CD4-positive, alpha-beta T cell treated with Interleukin-4 for 4 hours (primary cell): ENCODE measurements at places on chromosomes 6 and 20.
A peak's percentile ranks its signal among the peaks of the same experiment; 100 is the strongest.

- peak; percentile 97 for DNase-seq
Observed at GRCh38 chr6:158868890-158869825, 50.0 kb upstream of the EZR start.

- peak; percentile 95 for DNase-seq
Observed at GRCh38 chr6:43369174-43370002, at the start of gene ZNF318. Gene ZNF318, minus strand, starts transcription at chr6:43369647. Its CDS starts 282 bp downstream, at chr6:43369365.

- DNase-seq, result no peak
Observed at GRCh38 chr20:10527781-10528180, 92.7 kb downstream of the SLX4IP start.

GRCh38 chr6:53282741-53283140, 66.0 kb downstream of the ELOVL5 start:
- DNase-seq, result no peak

GRCh38 chr6:128275681-128276080, 244.7 kb downstream of the PTPRK start:
- DNase-seq, result no peak

GRCh38 chr20:1330075-1330830, 1.3 kb upstream of the SDCBP2 start:
- peak; percentile 28 for DNase-seq

GRCh38 chr6:99912657-99913056, 81.4 kb downstream of the MCHR2 start:
- no peak for DNase-seq

GRCh38 chr6:159422041-159422984, 253.1 kb downstream of the FNDC1 start:
- DNase-seq, result no peak

DNA sequence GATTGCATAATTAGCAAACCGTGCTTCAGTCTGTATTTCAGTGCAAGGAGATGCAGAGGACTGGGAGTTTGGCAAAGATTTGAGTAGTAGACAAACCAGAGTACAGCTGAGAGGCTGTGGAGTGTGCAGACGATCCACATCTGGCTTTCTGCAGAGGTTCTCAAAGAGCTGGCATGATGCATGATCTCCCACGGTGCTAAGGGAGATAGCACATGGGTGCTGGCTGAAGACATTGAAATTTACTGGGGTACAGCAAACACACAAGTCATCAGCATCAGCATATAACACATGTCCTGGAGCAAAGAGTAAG, 79.0 kb upstream of the FAM184A start:
- no peak for DNase-seq

- no peak for DNase-seq
Observed at GRCh38 chr20:31908016-31908415, 37.6 kb downstream of the TTLL9 start.

GRCh38 chr20:48684501-48685041, 143.2 kb downstream of the PREX1 start:
- DNase-seq, result no peak

DNA sequence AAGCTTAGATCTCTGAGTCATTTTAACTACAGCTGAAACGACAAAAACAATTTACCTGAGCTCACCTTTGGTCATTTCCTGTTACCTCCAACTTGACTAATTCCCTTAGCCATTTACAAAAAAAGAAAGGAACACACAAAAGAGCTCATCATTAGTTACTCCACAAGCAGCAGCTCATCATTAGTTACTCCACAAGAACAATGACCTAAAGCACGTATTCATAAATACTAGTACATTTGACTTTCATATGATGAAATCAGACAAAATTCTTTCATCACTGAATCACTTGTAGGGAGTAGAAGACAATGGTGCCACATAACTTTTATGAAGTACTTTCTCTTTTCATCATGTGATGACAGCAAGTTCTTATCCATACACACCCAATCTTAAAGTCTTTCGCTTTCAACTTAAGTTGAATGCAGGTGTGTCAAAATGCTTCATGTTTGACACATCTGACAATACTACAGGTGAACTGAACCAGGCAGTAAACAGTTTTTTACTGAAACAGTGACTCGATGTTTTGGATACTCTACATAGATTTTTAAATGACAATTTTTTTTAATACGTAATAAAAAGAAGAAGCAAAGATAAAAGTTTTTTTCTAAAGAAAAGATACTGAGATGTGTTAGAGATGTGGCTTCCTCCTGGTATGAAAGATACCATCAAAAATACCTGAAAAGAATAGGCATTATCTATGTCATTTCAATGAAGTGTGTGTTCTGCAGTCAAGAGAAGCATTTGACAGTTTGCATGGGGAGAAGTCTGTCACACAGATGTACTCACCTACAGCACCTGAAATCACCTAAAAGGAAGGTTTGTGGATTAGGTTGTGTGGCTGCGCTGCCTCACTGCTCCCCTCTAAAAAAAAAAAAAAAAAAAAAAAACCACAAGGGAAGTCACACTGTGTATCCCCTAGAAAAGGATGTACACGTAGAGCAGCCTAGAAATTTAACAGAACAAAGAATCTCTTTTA, 109.1 kb downstream of the PRDM1 start:
- peak; percentile 70 for DNase-seq

- DNase-seq, result no peak
Observed at GRCh38 chr20:59820204-59821041, 113.0 kb downstream of the SYCP2 start.

DNA sequence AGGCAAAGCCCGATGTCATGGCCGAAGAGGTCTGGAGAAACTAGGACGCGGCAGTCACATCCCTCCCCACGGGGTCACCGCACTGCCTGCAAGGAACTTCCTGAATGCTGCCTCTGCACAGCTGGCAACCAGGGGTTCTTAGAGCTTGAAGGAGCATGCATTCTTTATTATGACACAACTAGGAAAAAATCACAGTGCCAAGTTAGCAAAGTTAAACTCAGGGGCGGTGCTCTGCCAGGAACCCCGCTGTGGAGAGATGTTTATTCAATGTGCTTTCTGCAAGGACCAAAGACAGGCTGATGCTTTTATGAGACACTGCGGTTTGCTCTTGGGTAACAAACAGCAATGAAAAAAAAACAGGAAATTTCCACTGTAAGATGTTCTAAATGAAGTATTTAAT, 287.3 kb upstream of the FOXQ1 start:
- no peak for DNase-seq

- no peak for DNase-seq
Observed at GRCh38 chr6:22764496-22764895, 195.1 kb downstream of the HDGFL1 start.

GRCh38 chr6:160238278-160238711, 20.3 kb downstream of the SLC22A2 start:
- no peak for DNase-seq

GRCh38 chr6:68738039-68738438, 103.0 kb downstream of the ADGRB3 start:
- no peak for DNase-seq

GRCh38 chr6:147905711-147906110, 397.2 kb downstream of the SAMD5 start:
- DNase-seq, result no peak

- no peak for DNase-seq
Observed at GRCh38 chr6:64404396-64404795, 768.8 kb downstream of the PHF3 start.

DNA sequence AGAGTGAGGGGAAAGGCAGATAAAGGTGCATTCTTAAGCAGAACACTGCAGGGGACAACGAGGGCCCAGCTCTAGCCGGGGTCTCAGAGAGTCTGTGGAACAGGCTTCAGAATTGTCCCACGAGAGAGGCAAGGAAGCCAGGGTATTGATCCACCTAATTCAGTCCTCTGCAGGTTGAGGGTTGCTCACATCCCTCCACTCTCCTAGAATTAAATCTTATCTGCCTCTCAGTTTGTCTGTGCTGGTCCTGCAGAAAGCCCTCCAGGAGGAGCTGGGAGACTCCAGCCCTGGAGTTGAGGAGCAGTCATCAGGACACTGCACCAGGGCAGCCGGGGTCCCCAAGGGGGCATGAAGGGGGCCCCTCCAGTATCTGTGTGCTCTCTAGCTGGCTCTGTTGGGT, 39.1 kb downstream of the SLC24A3 start:
- no peak for DNase-seq

GRCh38 chr6:105483492-105483891, 80.6 kb upstream of the PREP start:
- peak; percentile 21 for DNase-seq

DNA sequence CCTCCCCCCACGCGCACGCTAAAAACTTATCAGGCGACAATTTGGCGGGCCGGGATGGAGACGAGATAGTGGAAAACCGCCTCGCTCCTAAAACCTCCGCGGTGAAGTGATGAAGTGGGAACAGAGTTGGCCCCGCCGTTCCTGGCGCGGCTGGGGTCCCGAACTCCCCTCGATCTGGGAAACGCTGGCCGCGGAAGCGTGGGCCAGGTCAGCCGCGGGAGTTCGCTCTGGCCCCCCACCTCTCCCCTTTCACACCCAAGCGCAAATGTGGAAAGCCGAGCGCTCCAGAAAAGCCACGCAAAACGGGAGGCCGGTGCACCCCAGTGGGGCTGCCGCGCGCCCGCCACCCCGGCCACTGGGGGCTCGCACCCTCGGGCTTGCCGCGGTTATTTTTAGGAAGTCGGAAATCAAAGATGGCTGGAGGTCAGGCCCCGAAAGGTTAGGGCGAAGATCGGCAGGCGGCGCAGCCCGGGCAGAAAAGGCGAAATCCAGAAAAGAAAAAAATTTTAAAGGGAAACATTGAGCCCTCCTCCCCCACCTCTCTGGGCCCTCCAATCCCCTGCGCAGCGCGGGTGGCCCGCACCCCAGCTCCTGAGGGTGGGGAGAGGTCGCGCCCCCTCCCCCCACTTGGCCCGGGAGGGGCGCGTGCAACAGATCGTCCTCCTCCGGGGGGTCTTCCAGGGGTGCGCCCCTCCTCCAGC, 1.0 kb downstream of the SALL4 start:
- DNase-seq, result no peak

- DNase-seq, result no peak
Observed at GRCh38 chr20:6468423-6469116, 298.9 kb upstream of the BMP2 start.

GRCh38 chr20:2527762-2528161, 8.6 kb upstream of the TMC2 start:
- no peak for DNase-seq

DNA sequence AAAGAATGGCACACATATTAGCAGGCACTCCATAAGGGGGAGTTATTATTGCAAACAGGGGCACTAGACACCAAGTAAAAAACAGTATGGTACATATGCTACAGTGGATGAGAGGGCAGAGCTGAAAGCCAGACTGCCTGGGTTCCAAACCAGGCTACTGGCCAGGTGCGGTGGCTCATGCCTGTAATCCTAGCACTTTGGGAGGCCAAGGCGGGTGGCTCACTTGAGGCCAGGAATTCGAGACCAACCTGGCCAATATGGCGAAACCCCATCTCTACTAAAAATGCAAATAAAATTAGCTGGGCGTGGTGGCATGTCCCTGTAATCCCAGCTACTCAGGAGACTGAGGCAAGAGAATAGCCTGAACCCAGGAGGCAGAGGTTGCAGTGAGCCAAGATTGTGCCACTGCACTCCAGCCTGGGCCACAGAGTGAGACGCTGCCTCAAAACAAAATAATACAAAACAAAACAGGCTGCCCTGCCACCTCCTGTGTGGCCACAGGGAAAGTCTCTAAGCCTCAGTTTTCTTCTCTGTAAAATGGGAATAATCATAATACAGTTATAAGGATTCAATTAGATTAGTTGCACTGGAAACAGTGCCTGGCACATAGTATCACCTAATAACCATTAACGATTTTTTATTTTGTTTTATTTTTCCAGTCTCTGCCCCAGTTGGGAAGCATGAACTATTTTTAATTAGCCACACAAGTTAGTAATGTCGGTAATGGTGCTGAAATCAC, 7.5 kb upstream of the TTPAL start:
- DNase-seq, result no peak

GRCh38 chr20:22490287-22491193, 93.8 kb downstream of the FOXA2 start:
- no peak for DNase-seq

GRCh38 chr6:148973538-148974208, 226.8 kb downstream of the UST start:
- no peak for DNase-seq

GRCh38 chr6:136502786-136503185, 47.4 kb downstream of the MAP7 start:
- DNase-seq, result no peak

- no peak for DNase-seq
Observed at GRCh38 chr6:124822204-124822613, 140.0 kb upstream of the RNF217 start.

DNA sequence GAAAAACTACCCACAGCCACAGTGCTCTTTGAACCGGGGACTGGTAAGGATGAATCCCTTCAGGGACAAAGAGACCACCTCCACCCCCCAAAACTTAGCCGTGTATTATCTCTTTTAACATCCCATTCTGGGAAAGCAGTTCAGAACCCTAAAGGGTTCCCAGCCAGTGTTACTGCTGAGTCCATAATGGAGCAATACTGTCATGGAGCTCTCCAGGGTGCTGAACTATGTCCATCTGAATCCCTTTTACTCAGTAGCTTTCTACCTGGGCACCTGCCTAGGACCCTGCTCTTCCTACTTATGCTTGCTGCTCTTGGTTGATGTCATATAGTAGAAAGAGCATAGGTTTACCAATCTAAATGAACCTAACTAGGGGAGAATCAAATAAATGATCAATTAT, 22.3 kb upstream of the SAYSD1 start:
- peak; percentile 17 for DNase-seq

DNA sequence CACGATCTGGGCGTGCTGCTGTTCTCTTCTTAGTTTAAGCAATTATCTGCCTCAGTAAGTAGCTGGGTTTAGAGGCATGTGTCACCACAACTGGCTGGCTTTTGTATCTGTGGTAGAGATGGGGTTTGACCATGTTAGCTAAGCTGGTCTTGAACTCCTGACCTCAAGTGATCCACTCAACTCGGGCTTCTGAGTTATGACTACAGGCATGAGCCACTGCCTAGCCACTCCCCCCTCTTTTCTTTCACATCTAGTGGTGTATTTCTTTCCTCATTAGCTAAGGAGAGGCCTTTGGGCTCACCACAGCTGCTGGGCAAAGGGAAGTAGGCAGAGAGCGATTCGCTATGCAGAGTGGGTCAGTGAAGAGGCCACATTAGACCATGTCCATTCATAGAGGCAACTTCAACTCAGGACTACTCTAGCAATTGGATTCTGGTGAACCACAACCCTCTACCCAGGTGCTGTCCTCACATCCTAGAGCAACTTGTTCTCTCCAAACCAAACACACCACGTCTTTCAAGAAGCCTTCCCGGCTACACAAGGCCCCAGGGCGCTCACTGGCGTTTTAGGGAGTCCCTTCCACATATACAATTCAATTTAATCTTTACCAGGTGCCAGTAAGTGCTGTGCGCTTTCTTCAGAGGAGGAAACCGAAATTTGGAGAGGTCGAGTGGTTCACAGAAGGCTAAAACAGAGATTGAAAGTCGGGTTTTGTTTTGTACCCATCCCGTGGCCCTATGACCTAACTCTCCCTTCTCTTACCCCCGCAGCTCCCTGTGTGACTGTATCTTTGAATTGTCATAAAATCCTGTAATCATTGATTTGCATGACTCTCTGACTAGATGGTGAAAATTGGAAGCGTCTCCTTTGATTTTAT, 26.5 kb upstream of the GFOD1 start:
- DNase-seq, result no peak

- DNase-seq, result no peak
Observed at GRCh38 chr20:47963022-47963421, 177.7 kb upstream of the SULF2 start.
